ENCODE measurements at places on chromosomes 13 and 19.

DNA sequence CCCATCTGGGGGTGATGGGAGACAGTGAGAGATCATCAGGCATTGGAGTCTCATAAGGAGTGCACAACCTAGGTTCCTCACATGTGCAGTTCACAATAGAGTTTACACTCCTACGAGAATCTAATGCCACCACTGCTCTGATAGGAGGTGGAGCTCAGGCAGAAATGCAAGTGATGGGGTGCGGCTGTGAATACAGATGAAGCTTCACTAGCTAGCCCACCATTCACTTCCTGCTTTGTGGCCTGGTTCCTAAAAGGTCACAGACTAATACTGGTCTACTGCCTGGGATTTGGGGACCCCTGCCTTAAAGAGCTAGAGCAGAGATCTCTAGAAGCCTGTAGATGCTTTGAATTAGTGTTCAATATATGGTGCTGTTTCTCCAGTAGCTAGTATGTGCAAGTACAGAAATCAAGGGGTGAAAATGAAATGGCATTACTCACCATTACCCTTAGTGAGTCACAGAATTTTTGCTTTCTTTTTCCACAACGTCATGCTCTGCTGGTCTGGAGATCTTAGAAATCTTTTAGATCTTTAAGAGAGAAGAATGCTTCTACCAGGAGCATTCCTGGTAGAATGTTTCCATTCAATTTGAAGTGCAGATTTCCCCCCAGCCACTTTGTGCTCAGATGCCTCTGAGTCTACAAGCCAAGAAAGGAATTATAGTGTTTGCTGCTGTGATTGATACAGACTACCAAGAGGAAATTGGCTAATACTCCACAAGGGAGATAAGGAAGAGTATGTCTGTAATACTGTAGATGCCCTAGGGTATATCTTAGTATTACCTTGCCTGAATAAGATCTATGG is 2301.2 kb downstream of the PCDH9 start:
- DNase-seq: no peak

GRCh38 chr19:27776020-27776419 is 1436.9 kb downstream of the UQCRFS1 start:
- DNase-seq: no peak

DNA sequence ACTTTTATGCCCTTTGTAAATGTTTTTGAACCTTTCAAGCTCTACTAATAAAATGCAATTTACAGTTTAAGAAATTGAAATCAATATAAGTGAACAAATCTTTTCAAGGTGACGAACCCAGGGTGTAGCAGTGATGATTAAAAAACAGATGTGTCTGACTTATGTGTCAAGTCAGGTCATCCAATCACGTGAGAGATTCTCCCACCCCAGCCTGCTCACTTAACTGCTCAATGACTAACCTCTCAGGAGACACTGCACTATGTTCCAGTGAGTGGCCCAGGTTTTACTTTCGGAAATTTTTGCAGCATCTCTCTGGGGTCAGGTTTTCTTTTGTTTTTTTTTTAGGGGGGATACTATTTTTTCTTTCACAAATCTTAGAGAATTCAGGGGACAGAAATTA is 60.7 kb downstream of the ZNF429 start:
- no peak for DNase-seq

- DNase-seq: no peak
Observed at GRCh38 chr13:49112782-49113525, 107.2 kb upstream of the MLNR start.

GRCh38 chr19:28632371-28633080 is 580.4 kb downstream of the UQCRFS1 start:
- DNase-seq: no peak

- DNase-seq: no peak
Observed at GRCh38 chr19:418761-419671, 10.1 kb upstream of the C2CD4C start.

GRCh38 chr13:70520275-70521036 is 412.2 kb upstream of the KLHL1 start:
- DNase-seq: no peak

GRCh38 chr13:59447846-59448620 is 715.7 kb downstream of the DIAPH3 start:
- no peak for DNase-seq

DNA sequence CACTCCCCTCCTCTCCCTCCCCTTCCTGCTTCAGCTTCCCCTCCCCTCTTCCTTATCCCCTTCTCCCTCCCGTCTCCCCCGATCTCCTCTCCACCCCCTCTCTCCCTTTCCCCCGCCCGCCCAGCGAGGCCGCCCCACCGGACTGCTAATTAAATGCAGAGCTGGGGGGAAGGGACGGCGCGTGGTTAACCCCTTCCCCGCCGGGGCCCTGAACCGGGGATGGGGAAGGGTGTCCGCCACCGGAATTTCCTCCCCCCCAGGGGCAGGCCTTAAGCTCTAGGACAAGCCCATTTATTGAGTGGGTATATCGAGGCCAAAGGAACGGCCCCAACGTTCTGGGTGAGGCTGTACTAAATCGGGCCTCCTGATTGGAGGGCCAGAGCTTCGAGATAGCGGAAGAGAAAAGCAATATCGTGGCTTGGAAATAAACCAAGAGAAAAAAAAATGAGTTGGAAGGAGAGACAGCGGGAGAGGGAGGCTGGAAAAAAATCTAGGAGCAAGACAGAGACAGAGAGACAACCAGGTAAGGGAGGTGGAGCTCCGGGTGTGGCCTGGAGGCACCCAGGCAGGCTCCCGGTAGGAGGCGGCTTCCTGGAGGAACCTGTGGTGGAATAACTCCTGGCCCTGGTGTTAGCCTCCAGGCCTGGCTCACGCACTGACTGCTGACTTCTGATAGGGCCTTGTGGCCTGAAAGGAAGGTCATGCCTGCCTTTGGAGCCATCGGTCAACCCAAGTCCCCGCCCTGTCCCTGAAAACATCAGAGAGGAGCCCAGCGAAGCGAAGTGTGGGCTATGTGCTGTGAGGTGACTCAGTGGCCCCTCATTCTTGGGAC is 11.6 kb upstream of the JUND start:
- no peak for DNase-seq

DNA sequence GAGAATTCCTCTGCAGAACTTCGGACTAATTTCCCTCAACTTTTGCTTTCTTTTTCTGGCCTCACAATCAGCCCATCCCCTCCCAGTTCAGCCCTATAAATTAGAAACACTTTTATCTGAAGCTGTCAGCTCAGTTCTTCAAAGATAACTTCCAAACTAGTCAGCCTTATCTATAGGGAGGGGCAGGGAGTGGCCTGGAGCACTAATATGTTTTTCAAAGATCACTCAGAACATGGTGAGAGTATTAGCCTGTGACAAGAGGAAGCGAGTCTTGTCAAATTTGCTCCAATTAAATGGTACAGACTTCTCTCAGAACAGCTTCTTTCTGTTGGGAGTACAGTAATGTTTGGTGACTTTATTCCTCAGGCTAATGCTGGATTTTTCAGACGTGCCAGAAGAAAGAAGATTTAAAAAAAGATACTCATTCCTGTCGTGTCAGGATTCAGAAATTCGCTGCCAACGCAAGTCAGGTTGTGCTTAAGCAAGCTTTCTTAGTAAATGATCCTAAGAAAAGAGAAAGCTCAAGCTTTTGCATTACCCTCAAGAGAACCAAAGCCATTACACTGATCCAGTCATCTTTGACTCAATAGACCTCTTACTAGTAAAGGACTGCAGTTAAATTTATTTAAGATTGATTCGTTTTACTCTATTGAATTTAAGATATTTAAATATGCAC is 1033.6 kb downstream of the SLITRK5 start:
- no peak for DNase-seq

DNA sequence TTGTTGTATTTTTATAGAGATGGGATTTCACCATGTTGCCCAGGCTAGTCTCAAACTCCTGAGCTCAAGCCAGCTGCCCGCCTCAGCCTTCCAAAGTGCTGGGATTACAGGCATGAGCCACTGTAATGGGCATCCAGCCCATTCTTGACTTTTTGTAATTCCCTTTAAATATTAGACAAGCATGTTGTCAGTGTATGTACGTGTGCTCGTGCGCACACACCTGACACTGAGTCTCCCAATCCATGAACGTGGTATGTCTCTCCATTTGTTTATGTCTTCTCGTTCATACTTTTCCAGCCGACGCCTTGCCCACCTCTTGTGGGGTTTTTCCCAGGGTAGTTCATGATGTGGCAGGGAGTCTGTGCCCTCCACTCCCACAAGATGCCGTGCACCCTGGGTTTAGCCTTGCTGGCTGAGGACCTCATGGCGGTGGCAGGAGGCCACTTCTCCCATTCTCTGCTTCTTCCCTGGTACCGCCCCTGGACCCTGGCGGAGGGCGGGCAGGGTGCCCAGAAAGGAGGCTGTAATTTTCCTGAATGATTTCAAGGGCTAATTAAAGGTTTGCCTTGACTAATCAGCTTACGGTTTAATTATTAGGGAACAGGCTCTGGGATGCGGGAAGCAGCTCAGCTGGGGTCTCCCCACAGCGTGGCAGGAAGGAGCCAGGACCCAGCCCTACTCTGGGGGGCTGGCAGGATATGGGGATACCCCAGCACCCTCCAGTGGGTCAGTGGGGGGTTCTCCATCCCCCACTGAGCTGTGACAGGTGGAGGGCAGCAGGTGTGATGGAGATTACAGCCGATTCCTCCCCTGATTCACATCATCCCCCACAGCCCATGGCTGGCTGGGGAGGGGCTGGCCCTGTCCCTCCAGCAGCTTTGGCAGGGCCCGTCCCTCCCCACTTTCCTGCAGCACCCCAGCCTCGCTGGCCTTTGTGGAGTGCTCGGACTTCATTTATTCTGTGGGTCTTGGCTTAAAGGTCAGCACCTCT is 12.9 kb downstream of the PAK4 start:
- DNase-seq: no peak

DNA sequence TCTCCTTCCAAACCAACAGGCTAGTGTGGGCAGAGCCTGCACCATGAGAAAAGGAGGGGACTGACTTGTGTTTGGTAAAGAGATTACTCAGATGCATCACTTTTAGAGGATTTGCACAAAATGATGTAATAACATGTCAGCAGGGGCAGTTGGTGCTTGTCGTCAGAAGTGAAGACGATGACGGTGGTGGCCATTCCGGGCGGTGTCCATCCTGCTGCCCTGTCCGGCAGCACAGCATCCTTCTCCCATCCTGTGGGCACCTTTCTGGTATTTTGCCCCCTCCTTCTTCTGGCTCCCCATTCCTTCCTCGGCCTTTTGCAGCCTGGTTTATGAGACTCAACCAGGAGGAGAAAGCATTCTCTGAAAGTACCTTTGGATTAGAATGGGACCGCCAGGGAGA is 160.1 kb downstream of the TEX29 start:
- DNase-seq: no peak

DNA sequence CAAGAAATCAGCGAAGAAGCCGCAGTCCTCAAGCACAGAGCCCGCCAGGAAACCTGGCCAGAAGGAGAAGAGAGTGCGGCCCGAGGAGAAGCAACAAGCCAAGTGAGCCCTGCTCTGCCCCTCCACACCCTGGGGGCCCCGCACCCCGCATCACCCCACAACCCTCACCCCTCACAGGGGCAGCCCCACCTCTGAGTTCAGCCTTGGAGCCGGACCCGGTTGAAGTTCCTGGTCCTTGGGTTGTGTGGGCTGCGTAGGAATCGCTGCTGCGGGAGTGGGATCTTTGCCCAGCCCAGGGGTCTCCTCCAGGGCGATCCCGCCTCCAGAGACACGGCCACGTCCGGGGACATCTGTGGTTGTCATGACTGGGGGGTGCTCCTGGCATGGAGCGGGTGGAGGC is 22.0 kb downstream of the PLIN4 start:
- no peak for DNase-seq

DNA sequence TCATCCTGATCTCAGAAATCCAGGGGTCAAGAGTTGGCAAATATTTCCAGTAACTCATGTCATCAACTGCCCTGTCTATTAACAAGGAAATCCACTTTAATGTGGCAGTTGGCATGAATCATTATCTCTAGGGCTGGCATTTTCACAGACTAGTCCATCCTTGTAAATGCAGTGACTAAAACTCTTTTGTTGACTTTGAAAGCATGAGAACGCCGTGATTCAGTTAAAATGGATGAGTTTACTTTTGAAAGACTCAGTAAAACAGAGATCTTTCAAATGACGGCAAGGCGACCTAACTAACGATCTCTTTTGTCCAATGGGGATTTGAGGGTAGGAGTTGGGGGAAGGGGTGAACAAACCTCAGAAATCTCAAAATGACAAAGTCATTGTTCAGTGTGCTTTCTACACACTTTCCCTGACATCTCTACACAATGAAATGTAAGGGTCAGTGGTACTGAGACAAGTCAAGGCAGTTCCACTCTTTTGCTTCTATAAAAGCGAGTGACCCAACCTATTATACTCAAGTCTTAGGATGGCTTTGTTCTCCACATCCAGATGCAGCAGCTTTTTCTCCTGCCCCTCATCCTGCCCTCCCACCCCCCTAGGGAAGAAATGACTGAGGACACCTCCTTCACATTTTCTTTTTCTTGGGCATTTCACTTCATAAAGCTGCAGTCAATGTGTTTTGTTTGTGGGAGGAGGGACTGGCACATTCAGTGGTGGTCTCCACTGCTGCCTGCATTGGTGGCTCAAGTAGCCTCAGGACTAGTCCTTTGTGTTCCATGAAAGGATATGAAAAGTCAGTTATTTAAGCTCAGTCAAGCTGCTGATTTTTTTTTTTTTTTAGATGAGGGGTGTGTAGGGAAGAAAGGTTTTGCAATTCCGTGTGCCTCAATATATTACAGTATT is 200.5 kb downstream of the ABCC4 start:
- DNase-seq: no peak

DNA sequence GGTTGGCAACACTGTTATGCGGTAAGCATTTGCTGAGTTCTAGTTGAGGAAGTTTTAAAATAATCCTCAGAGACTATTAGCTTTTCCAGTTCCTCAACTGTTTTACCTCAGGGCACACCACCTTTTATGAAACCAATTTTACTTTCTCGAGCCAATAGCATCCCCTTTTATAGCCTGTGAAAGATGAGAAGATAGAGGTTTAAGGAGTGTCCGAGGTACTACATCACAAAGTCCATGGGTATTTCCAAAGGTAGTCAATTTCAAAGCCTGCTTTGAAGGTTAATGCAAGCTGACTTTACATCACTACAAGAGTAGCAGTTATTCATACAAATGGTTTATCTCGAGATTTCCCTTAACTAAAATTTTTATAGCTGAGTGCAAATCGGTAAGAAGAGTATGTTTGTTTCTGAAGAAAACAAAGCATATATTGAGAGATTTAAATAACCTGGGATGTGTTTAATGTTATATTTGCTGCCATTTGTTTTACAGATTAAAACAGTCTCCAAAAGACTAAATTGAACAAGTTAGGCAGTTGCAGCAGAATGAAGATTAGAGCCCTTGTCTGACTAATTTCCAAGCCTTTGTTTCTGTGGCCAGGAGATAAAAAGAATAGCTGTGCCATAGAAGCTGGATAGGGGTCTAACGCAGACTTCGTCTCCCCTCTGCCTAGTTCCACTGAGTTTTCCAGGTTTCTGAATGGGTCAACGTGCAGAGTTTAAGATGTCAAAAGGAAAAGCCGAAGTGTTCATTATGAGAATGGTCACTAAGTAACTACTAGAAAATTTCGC is 74.7 kb upstream of the TRPC4 start:
- DNase-seq: no peak

DNA sequence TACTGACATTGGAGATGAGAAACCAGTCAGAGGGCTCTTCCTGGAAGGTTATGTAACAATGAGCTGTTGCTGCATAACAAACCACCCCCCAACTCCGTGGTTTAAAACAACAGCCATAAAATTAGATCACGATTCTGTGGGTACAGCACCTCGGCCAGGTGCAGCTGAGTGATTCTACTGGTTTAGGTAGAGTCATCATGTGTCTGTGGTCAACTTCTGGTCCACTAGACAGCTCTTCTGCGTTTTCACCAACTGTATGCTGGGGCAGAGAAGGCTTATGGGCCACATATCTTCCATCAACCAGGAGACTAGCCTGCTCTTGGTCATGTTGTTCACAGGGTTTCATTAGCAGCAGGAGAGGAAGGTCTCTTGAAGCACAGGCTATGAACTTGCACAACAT is 585.5 kb downstream of the KCTD12 start:
- DNase-seq: no peak
